Stimulated activated CD4-positive, alpha-beta T cell treated with anti-CD3 and anti-CD28 coated beads, Interleukin-2, amount 100 ng/mL, for 48 hours (primary cell): ENCODE measurements at places on chromosomes 5 and 9.

GRCh38 chr5:133869519-133870335, 98.7 kb downstream of the C5orf15 start:
- DNase-seq: no peak

DNA sequence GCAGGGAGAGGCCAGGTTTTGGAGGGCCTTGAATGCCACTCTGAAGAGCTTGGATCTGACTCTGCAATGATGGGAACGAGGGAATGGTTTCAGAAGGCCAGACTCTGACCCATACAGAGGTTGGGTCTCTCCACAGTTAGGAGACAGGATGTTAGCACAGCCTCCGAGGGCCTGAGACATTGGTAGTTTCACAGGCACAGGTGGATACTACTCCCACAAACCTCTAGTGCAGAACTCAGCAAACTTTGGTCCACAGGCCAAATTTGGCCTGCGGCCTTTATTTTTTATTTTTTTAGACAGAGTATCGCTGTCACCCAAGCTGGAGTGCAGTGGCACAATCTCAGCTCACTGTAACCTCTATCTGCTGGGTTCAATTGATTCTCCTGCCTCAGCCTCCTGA, 2.9 kb downstream of the GNPDA1 start:
- DNase-seq: no peak

DNA sequence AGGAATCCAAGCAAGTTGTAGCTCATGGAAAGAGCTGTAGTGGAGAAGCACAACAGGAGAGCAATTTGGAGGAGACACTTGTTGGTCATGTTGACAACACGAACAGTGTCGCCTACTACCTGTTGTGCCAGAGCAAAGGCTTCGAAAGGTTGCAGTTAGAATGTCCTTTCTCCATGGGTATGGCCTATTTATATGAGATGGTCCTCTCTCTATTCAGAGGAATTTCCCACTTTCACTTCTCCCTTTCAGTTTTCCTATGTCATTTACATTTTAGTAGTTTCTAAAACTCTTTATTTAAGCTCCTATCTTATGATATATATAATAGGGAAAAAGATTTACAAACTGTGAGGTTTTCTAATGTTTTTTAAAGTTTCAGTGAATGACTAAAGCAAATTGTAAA, at the start of gene IFNB1:
IFNB1 (minus strand) TSS at position 162 of the 400 bp plus-strand sequence; CDS start at position 89, 73 bp downstream.
- DNase-seq: no peak

DNA sequence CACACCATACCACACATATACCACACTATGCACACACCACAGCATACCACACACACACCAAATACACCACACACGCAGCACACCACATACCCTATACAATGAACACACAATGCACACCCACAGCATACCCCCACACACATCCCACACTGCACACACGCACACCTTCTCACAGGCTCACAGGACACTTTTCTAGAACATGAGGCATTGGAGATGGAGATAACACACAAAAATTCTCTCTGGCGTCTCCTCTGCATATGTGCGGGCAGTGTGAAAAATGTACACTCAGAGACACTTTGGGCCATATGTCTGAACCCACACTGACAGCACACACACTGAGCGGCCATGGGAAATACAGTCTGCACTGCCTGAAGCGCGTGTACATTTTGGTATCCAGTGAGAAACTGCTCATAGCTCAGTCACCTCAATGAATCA, 278.1 kb downstream of the GADD45G start:
- DNase-seq: no peak

DNA sequence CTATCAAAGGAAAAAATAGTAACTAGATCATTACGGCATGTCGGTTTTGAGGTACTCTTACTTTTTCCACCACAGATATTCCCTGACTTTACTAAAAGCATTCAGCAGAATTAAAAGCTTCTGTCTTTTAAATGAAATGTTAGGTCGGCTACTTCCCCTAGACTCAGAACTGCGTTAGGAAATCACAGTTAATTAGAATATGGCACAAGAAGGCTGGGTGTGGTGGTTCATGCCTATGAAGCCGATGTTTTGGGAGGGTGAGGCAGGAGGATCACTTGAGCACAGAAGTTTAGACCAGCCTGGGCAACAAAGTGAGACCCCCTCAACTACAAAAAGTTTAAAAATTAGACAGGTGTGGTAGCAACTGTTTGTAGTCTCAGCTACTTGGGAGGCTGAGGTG, 24.4 kb downstream of the CEMIP2 start:
- no peak for DNase-seq

- DNase-seq: no peak
These were observed 13.3 kb downstream of the SHC3 start for GRCh38 chr9:89165341-89165740.

GRCh38 chr5:54881286-54882005, 103.9 kb downstream of the ESM1 start:
- no peak for DNase-seq

GRCh38 chr5:176658817-176659511, 11.7 kb downstream of the TSPAN17 start:
- no peak for DNase-seq

DNA sequence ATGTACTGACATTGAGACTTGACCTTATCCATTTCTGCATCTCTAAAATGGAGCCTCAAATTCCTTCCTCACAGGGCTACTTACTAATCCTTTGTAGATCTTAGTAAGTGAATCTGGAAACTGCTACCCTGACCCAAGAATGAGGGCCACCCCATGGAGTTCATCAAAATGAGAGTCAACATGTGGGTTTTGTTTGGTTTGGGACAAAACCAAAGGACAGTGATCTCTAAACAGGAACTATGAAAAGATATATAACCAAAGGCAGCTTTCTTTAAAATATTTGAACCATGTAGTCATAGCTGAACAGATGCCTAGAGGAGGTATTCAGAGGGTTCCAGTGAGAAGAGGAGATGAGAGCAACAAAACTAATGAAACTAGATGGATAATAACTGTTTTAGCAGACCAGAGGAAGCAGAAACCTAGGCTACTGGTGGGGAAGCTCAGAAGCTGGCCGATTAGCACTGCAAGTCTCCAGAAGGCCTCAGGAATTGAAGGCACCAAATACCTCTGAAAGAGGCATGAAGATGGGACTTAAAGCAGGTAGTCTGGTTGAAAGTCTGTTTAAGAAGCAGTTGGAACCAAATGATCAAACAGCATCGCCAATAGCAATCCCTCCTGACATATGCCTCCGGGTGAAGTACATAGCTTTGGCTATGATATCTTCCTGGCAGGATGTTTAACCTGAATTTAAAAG, 45.8 kb downstream of the THOC3 start:
- DNase-seq: no peak

GRCh38 chr9:109017493-109017892, 4.2 kb upstream of the CTNNAL1 start:
- no peak for DNase-seq

DNA sequence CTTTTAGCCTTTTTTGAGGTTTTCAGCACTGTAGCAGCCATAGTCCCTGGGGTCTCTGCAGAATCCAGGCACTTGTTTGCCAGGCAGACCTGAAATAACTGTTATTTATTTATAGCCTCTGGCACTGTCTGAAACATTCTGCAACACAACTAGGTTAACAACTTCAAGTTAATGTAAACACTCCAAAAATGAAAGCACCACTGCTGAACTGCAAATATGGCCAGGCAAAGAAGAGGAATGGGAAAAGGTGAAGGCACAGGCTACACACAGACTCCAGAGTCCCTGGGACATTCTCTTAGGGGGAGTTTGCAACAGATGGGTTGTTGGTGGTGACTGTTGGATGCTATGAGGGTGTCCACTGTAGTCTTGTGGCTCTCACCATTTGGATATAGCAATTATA, 369.0 kb downstream of the MAT2B start:
- DNase-seq: no peak

DNA sequence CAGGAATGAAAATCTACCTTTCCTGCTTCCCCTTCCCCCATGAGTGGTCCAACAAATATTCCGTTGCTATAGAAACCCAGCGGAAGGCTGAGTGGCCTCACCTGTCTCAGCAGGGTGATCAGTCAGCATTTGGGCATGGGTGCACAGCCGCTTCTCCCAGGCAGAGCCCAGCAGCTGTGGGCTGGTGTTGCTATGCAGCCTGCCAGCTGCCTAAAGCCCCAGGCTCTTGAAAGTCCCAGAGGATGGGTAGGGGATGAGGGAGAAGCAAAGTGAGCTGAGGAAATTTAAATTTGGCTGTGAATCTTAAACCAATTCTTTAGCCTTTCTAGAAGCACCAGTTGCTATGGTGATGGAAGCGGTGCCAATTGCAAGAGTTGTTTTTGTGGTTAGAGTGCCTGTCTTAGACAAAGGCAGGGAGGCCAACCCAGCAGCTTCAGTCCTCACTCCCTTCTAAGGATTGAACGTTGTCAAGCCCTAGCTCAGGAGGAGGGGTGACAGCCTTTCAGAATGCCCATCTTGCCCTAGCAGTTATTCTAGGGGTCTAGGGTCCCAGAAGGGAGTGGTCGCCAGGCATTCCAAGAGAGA, 151.5 kb upstream of the PITX1 start:
- no peak for DNase-seq

DNA sequence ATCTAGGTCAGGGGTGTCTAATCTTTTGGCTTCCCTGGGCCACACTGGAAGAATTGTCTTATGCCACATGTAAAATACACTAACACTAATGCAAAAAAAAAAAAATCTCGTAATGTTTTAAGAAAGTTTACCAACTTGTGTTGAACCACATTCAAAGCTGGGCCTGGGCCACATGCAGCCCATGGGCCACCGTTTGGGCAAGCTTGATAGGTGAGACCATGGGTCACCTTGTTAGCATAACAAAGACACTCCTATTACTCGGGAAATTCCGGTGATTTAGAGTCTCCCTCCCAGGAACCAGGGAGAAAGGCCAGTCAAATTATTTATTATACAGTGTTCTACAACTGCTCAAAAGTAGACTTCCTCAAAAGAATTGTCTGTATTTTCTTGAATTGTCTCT, 12.7 kb downstream of the RECK start:
- no peak for DNase-seq

- DNase-seq: no peak
These were observed 170.5 kb downstream of the DMRTA1 start for GRCh38 chr9:22617156-22617555.

DNA sequence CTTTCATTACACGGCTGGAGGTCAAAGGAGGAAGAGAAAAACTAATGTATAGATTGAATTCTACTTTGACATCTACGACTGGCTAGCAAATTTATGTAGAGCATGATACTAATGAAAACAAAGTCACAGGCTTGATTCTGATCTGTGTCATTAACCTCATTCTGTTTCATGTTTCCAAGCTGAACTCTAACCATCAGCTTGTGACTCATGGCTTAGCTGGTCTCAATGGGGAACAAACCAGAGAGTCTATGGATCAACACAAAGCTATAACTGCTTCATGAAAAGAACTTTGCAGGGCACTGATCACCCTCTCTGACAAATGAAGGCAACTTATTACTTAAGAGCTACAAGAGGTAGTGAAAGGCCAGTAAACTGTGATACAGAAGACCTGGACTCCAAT, 23.6 kb upstream of the PDE4D start:
- no peak for DNase-seq

DNA sequence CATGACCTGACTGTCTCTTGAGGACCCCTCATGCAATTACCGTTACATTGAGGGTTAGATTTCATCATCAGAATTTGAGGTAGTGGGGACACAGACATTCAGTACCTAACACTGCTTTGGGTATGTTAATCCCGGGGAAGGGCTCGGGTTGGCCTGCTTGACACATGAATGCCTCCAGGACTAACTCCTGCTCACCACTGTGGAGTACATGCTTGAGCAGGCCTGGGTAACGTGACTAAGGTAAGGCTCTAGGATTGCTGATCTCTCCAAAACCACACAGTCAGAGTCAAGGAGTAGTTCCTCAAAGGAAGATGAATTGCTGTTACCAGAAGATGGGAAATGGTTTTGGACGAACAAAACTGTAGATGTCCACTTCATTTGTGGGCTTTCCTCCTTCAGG, 376.3 kb upstream of the ZNF462 start:
- no peak for DNase-seq

GRCh38 chr9:137611623-137612609, 6.4 kb downstream of the ARRDC1 start:
- no peak for DNase-seq

DNA sequence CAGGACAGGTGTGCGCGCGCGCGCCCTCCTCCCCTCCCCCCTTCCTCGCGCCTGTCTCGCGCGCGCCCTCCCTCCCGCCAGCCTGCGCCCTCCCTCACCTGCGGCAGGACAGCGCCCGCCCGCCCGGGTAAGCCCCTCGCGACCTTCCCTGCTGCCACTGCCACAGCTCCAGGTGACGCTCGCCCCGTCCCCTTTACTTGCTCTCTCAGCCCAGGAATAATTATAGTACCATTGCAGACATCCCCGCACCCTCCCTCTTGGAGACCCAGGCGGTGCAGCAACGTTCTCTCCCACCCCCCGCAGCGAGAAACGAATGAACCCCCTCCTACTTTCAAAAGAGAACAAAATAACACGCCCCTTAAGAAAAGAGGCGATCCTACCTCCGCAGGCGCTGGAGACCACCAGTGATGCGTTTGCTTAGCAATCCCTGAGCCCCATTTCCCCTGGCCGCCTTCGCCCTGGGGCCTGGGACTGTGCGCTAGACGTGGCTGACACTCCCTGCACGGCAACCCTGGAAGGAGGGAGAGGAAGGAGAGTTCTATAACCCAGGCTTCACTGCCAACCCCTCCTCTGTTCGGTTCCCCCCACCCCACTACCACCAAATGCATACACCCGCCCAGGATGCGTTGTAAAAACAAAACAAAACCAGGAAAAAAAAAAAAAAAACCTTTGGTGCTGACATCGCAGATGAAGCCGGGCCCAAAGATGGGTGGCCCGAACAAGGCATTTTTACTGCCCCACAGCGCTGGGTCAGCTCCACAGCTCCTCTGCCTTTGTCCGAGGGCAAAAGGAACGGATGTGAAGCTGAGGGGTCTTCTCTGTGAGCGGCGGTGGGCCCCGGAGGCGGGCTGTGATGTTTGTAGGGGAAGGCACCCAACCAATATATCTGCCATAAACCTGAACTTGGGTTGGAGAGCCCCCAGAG, 5.6 kb upstream of the PURA start:
- no peak for DNase-seq

DNA sequence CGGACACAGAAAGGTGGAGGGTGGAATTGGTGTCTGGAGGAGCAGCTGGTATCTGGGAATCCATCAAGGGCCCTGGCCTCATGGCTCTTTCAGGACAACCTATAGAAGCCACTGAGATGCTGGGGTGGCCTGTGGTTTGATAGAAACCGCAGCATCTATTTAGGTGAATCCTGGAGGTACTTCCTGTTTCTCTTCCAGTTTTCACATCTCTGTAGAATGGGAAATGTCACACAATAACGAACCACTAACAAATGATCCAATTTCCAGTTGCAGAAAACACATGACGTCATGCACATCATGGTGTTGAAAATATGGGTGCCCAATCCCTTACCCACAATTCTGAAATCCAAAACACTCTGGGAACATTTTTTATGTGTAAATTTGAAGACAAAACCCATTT, 52.2 kb downstream of the ROPN1L start:
- DNase-seq: no peak

- no peak for DNase-seq
These were observed 6.7 kb downstream of the AP3B1 start for GRCh38 chr5:78287833-78288232.

DNA sequence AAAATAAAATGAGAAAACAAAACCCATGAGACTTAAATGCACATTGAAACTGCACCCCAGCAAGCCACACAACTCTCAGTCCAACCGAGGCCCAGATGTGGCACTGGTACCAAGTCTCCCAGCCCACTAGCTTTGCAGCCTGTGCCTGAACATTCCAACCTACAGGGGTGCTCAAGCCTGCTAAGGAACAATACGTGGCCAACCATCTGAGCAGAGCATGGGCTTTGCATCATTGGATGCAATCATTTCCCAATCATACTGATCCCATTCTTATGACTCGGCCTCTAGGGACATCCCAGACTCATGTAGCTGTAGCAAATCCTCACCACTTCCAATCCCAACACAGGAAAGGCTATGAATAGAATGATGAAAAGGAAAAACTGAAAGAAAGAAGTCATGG, 297.2 kb downstream of the SPOCK1 start:
- no peak for DNase-seq
